ENCODE measurements at places on chromosomes 7 and 10. TPM values are rescaled to one million over a fixed set of nuclear protein-coding genes. Genes with fewer than 3 reads are reported as not detected.

GRCh38 chr7:28005075-28005846 is 175.3 kb downstream of the JAZF1 start:
- H3K4me3 ChIP-seq: no peak overlapping the region
- H3K36me3 ChIP-seq: no peaks in the 10 kb centered on the region
- H3K27ac ChIP-seq: no peak overlapping the region
- DNase-seq: no peak

- peak overlapping the region; percentile 65 for H3K27ac ChIP-seq
- peak overlapping the region; percentile 55 for H3K4me3 ChIP-seq
- H3K27me3 ChIP-seq: no peaks in the 10 kb centered on the region
- no peaks in the 10 kb centered on the region for H3K36me3 ChIP-seq
- no peak for DNase-seq
- no peaks in the 10 kb centered on the region for H3K4me1 ChIP-seq
Observed at GRCh38 chr10:45593938-45594275, 78.7 kb downstream of the ZFAND4 start.

Gene CDH23
- total RNA-seq: 42.4 TPM

DNA sequence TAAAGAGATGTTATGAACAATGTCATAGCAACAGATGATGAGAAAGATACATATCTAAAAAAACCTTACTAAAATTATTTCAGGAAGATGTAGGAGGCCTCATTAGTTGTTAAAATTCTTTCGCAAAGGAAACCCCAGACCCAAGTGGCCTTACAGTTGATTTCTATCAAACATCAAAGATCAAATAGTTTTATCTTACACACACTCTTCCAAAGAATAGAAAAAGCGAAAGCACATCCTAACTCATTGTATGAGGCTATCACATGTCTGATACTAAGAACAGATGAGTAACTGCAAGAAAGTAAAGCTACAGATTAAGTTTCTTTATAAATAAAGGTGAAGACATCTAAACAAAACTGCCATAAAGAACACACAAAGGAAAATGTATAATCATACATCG is 82.9 kb upstream of the GDF10 start:
- no peaks in the 10 kb centered on the region for H3K36me3 ChIP-seq
- H3K27me3 ChIP-seq: no peaks in the 10 kb centered on the region

Gene TMEM26
- total RNA-seq: 0.77 TPM

Gene CPVL
- total RNA-seq: 21.1 TPM

DNA sequence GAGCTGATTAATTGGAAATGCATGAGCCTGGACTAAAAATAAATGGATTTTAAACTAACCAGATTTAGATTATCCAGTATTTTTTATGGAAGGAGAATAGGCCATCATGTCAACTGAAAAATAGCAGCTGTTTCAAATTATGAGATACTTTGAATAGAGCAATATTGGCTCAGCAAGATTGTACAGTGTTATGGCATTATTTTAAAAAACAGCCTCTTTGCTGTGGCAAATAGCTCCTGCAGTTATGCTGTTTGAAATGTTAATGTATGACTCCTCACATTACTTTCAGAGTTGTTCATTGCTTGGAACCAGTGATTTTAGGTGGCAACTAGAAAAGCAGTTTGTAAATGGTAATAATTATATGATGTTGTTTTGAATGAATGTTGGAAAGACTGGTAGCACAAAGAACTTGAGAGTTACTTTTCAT is 244.5 kb downstream of the KIAA1217 start:
- no peak overlapping the region for H3K27ac ChIP-seq
- H3K4me1 ChIP-seq: no peaks in the 10 kb centered on the region
- no peak for DNase-seq
- no peaks in the 10 kb centered on the region for H3K36me3 ChIP-seq
- no peaks in the 10 kb centered on the region for H3K27me3 ChIP-seq

DNA sequence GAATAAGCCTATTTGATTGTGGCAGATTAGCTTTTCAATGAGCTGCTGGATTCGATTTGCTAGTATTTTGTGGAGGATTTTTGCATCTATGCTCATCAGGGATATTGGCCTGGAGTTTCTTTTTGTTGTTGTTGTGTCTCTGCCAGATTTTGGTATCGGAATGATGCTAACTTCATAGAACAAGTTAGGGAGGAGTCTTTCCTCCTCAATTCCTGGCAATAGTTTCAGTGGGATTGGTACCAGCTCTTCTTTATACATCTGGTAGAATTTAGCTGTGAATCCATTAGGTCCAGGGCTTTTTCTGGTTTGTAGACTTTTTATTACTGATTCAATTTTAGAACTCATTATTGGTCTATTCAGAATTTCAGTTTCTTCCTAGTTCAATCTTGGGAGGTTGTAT is 43.4 kb upstream of the KLF14 start:
- no peaks in the 10 kb centered on the region for H3K4me1 ChIP-seq
- no peaks in the 10 kb centered on the region for H3K36me3 ChIP-seq
- DNase-seq: no peak
- H3K27ac ChIP-seq: no peak overlapping the region
- H3K27me3 ChIP-seq: no peaks in the 10 kb centered on the region

GRCh38 chr10:29870522-29871044 is 188.8 kb downstream of the JCAD start:
- no peak overlapping the region for H3K27ac ChIP-seq
- H3K4me3 ChIP-seq: no peak overlapping the region
- no peaks in the 10 kb centered on the region for H3K27me3 ChIP-seq
- H3K4me1 ChIP-seq: no peaks in the 10 kb centered on the region

DNA sequence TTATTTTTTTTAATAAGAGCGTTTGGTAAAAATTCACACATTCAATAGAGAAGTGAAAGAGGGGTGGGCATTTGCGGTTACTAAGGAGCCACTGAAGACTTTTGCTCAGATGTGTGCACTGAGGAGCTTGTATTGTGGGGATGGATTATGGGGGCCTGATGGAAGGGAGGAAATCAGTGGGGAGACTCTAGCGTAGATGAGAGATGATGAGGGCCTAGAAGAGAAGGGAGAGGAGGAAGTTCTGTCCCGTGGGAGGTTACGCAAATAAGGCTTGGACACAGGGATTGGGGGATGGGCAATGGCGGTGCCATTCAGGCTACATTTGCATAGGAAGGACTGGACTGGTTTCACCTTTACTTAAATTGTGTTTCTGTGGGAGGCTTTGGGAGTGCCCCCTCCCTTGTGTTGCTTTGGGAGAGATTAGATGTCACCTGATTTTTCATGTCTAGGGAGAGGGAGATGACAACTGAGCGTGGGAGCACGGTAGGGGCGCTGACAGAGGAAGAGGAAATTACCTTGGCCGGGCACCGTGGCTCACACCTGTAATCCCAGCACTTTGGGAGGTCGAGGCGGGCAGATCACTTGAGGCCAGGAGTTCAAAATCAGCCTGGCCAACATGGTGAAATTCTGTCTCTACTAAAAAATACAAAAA is 2.2 kb upstream of the HIP1 start:
- no peak overlapping the region for H3K4me3 ChIP-seq
- no peak overlapping the region for H3K27ac ChIP-seq
- no peaks in the 10 kb centered on the region for H3K4me1 ChIP-seq

DNA sequence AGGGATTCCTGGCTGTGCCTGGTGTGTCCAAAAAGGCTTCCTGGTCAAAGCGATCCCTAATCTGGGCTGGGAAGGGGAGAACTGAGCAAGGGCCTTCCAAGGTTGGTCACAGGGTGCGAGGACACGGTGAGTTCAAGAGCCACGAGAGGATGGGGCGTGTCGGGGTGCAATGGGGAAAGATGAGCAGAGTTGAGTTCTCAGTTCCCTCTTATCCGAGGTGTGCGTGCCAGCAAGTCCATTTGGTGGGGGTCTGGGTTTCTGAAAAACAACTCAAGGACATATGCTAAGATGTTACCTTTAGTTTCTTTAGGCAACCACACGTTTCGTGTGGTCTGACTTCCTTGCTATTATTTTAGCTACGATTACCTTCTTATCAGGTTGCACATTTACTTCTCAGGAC is 1.3 kb downstream of the ZNF775 start:
- H3K27me3 ChIP-seq: no peaks in the 10 kb centered on the region
- no peak overlapping the region for H3K4me3 ChIP-seq
- no peaks in the 10 kb centered on the region for H3K36me3 ChIP-seq
- no peaks in the 10 kb centered on the region for H3K4me1 ChIP-seq
- no peak overlapping the region for H3K27ac ChIP-seq

Gene TWIST1
- total RNA-seq: 8.5 TPM

DNA sequence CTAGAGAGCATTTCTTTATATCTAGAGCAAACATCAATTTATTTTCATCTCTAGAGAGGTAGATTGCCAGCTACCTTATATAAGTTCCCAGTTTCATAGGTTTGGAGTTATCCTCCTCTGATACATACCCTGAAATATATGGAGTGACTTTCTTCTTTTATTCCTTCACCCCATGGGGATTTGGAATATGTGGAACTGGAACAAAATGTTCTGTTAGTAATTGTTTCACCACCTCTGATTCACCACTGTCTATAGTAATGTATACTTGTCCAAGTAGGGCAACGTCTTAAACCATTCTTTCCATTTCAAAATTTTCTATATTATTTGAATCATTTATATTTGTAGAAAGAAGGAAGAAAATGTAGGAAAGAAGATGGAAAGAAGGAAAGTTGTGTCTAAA is 511.2 kb upstream of the KCND2 start:
- no peak overlapping the region for H3K4me3 ChIP-seq
- no peaks in the 10 kb centered on the region for H3K27me3 ChIP-seq
- H3K27ac ChIP-seq: no peak overlapping the region
- H3K36me3 ChIP-seq: no peaks in the 10 kb centered on the region
- H3K4me1 ChIP-seq: no peaks in the 10 kb centered on the region
- DNase-seq: no peak

Gene NEURL1
- total RNA-seq: 3.8 TPM

Gene MYOZ1
- 1.7 TPM for total RNA-seq

DNA sequence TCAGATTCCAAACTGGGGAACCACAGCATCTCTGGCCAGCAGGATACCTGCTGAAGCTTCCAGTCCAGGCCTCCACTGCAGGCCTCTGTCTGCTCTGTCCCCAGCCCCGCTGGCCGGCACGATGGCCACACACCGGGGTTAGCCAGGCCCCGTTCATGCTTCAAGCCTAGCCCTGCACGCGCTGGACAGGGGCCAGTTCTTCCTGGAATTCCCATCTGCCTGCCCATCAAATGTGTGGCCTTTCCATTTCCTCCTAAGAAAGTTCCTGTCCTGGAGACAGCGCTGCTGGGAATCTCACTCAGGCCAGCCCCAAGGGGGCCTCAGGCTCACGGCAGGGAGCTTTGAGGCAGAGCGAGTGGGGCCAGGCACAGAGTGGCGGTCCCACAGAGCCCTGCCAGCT is 18.0 kb downstream of the SH2B2 start:
- no peak overlapping the region for H3K27ac ChIP-seq
- no peak overlapping the region for H3K4me3 ChIP-seq

DNA sequence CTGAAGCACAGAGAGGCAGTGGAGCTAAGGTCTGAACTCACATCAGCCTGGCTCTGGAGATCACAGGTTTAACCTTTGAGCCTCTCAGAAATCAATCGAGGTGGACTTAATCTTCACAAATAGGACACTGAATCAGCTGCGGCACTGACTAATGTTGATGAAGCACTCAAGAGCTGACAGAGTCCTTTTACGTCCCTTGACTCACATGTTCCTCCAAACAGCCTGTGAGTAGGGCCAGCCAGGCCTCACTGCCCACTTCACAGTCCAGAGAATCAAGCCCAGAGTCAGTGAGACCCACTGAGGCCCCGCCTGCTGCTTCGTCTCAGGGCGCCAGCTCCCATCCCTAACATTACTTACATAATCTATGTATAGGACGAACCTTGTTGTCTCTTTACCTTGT is 63.1 kb downstream of the TNS3 start:
- no peaks in the 10 kb centered on the region for H3K36me3 ChIP-seq
- DNase-seq: no peak
- H3K27me3 ChIP-seq: no peaks in the 10 kb centered on the region
- peaks cover 27% of the 10 kb centered on the region for H3K4me1 ChIP-seq

Gene PLEKHS1
- total RNA-seq: not detected

- H3K4me3 ChIP-seq: no peak overlapping the region
- DNase-seq: no peak
- no peaks in the 10 kb centered on the region for H3K27me3 ChIP-seq
- H3K4me1 ChIP-seq: no peaks in the 10 kb centered on the region
Observed at GRCh38 chr10:18402853-18403252, 248.5 kb downstream of the NSUN6 start.

- no peak overlapping the region for H3K27ac ChIP-seq
- peak; percentile 12 for DNase-seq
- H3K4me3 ChIP-seq: no peak overlapping the region
- no peaks in the 10 kb centered on the region for H3K27me3 ChIP-seq
- H3K4me1 ChIP-seq: peaks cover 9% of the 10 kb centered on the region
Observed at GRCh38 chr7:2729893-2730716, 42.1 kb downstream of the AMZ1 start.

Gene POM121L12
- not detected for total RNA-seq

DNA sequence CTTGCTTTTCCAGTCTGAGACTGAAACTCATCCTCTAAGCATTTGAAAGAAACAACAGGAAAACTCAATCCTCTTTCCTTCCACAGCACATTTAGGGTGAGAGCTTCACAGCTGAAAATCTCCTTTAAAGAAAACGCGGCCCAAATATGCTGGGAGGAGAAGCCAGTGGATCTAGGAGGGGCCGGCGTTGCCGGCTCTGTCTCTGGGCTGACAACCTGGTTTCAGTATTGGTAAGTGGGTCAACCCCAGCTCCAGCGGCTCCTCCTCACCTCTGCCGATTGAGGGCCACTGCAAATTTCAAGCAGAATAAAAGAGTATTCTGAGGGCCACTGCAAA is 75.3 kb upstream of the CPXM2 start:
- no peaks in the 10 kb centered on the region for H3K4me1 ChIP-seq
- peaks cover 17% of the 10 kb centered on the region for H3K27me3 ChIP-seq
- no peaks in the 10 kb centered on the region for H3K36me3 ChIP-seq

Gene GAD2
- not detected for total RNA-seq

DNA sequence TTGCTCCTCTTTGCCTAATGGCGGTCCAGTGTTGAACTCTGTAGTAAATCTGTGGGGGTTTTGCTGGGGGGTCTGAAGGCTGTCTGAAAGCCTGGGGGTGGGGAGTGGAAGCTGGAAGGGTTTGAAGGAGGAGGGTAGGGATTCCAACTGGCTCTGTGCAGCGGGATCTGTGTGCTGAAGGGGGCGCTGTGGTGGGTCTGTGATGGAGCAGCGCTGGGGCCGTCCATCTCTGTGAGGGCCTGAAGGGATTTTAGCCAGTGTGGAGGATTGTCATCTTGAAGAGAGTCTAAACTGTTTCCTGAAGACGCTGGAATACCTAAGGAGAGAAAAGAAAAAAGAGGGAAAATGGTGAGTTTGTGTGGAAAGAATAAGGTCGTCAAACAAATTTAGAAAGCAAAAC is 129.2 kb downstream of the STRA8 start:
- no peaks in the 10 kb centered on the region for H3K27me3 ChIP-seq
- no peak for DNase-seq
- no peak overlapping the region for H3K27ac ChIP-seq
- H3K4me1 ChIP-seq: no peaks in the 10 kb centered on the region
- H3K36me3 ChIP-seq: no peaks in the 10 kb centered on the region
- no peak overlapping the region for H3K4me3 ChIP-seq

GRCh38 chr7:50610521-50611277 is 45.5 kb upstream of the DDC start:
- DNase-seq: no peak
- no peaks in the 10 kb centered on the region for H3K4me1 ChIP-seq
- H3K36me3 ChIP-seq: no peaks in the 10 kb centered on the region
- H3K4me3 ChIP-seq: no peak overlapping the region

GRCh38 chr10:29204070-29204800 is 84.6 kb upstream of the LYZL1 start:
- DNase-seq: peak; percentile 20
- no peaks in the 10 kb centered on the region for H3K27me3 ChIP-seq
- H3K4me1 ChIP-seq: no peaks in the 10 kb centered on the region
- H3K36me3 ChIP-seq: no peaks in the 10 kb centered on the region
- H3K4me3 ChIP-seq: no peak overlapping the region
